ENCODE measurements at places on chromosomes 3 and 15.
A peak's percentile ranks its signal among the peaks of the same experiment; 100 is the strongest.

- no peak for DNase-seq
Measured at GRCh38 chr15:29680465-29681165, 141.7 kb downstream of the TJP1 start.

DNA sequence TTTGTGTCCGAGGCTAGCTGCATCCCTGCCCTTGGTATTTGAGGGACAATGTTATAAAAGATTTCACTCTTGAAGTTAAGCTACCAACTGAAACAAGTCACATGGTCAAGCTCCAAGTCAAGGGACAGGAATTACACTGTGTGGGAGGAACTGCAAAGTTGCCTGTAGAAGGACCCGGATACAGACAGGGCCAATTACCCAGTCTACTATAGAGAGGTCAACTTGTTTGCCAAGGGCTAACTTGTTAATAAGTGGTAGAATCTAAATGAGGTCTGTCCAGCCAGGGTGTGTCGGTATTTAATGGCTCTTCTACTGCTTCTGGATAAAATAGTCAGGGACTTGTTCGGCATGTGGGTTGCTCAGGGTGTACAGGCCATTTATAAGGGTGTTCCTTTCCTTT, 55.7 kb downstream of the PTPRG start:
- DNase-seq, result peak; percentile 10

- DNase-seq, result no peak
Measured at GRCh38 chr3:72587282-72587681, 261.0 kb downstream of the SHQ1 start.

GRCh38 chr3:102225407-102226132, 209.2 kb upstream of the ZPLD1 start:
- peak; percentile 40 for DNase-seq

DNA sequence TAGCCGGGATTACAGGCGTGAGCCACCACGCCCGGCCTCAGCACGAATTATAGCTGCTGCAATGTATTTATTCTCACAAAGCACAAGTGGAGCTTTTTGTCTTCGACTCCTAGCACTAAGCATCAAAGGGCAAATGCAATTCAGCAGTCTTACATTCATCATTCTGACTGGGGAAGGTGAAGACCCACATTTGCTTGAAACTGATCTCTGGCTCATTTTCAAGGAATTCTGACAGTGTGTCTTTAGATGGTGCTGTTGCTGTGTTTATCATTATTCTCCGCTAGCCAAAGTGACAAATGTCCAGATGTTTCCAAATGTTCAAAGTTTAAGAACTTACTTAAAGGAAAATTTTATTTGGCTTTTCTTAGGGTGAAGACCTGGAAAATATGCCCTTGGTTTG, 55.9 kb downstream of the SGO1 start:
- no peak for DNase-seq

DNA sequence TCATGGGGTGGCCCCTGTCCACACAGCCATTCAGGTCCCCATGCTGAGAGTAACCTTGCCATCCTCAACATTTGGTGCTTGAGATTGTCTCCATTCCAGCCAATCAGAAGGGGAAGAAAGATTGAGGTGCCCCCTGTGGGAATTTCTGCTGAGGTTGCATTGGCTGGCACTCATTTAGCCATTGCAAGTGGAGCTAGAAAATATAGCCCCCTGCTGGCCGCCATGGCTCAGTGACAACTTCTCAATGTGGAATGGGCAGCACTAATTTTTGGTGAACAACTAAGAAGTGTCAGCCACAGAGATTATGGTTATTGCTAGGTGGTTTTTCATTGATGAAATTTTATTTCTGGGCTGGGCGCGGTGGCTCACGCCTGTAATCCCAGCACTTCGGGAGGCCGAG, 22.0 kb downstream of the COL6A6 start:
- DNase-seq, result peak; percentile 52

- DNase-seq, result no peak
Measured at GRCh38 chr3:146020969-146021368, 140.0 kb downstream of the PLOD2 start.

DNA sequence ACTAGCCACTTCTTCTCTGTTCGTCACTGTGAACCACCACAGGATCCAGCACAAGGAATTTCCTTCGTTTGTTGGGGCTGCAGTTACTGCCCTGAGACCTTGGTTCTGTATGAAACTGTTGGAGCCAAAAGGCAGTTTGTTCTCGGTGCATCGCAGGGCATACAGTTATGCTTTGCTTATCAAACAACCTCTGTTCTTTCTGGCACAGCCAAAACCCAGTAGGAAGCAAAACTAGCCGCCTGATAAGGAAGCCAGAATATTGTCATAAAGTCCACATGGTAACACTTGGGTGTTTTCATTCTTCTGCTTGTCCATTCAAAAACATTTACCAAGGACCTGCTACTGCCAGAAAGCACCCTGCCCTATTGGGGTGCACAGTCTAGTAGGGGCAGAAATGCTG, 116.1 kb downstream of the RAB11A start:
- DNase-seq, result no peak

Data from foreskin melanocyte (primary cell).